Motor neuron (in vitro differentiated cells): ENCODE measurements at places on chromosomes 5 and 9. TPM values are rescaled to one million over a fixed set of nuclear protein-coding genes. Genes with fewer than 3 reads are reported as not detected.

DNA sequence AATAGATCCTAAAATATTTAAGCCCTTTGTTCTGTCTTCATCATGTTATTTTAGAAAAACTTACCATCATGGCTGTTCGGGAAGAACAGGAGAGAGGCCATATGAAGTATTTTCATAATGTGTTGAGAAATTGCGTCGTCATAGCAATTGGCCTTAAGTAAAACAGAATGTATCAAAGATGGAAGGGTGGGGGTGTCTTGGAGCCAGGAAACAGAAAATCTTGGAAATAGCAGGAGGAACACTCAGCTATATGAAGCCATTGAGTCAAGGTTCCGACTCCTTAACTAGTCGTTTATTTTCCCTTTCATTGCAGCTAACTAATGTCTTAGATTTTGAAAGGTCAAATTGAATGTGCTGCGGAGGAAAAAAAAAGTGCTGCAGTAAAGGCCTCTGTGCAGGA, 1.3 kb downstream of the SPTAN1 start:
- ATAC-seq, result no peak

DNA sequence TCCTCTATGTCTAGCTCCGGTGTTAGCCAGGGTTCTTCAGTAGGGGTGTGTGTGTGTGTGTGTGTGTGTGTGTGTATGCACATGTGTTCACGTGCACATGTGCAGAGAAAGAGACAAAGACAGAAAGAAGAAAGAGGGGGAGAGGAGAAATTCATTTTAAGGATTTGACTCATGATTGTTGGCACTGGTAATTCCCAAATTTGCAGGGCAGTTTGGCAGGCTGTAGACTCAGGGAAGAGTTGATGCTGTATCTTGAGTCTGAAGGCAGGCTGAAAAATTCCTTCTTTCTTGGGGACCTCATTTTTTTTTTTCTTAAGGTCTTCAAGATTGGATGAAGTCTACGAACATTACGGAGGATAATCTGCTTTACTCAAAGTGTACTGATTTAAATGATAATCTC, 335.7 kb downstream of the NSG2 start:
- no peak for ATAC-seq

DNA sequence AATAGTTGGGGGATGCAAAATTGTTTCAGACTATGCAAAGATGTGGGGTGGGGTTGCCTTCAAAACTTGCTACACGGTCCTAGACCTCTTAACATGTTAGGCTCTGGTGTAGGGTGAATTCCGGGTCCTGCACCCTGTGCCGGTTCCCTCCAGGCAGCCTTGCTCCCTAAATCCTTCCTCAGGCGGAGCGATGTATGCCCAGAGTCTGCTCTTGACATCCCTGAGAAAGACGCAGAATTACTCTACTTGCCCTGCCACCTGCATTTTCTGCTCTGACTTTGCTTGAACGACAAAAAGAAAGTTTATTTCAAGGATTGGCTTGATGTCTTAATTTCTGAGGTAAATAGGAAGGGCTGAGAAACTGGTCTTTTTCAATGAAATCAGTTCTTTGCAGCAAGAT, 691 bp downstream of the THBS4 start:
- ATAC-seq, result no peak

GRCh38 chr5:60492958-60493357, 207.0 kb downstream of the DEPDC1B start:
- no peak for ATAC-seq

GRCh38 chr9:35774907-35775635, 16.3 kb upstream of the NPR2 start:
- no peak for ATAC-seq

DNA sequence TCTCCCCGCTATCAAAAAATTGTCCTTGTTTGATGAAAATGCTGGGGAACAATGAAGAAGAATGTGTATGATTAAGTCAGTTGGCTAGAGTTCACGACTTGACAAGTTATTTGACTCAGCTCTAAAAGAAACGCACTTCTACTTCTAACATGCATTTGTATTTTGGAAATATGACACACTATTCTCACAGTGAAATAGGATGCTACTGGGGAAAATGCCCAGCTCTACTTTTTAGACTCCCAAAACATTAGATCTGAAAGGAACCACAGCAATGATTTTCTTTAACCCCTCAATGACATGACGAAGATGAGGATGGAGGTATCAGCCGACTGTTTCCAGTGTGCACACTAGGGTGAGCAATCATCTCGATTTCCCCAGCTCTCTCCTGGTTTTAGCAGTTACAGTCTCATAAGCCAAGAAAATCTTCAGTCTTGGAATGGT, 83.6 kb upstream of the PCSK1 start:
- no peak for ATAC-seq

Gene PLK2
- total RNA-seq, result 49.0 and 54.4 TPM in 2 replicates

GRCh38 chr9:33189331-33189791, 22.2 kb upstream of the B4GALT1 start:
- no peak for ATAC-seq

Gene FAM170A
- total RNA-seq, result not detected in 2 replicates

Gene FAM163B
- 1.3 and 1.9 TPM in 2 replicates for total RNA-seq

Gene DNAI1
- 11.5 and 22.5 TPM in 2 replicates for total RNA-seq

GRCh38 chr5:120372899-120373298, 91.2 kb upstream of the PRR16 start:
- ATAC-seq, result no peak

Gene LRRTM2
- 19.5 and 23.4 TPM in 2 replicates for total RNA-seq

GRCh38 chr9:94760660-94761059, 34.2 kb downstream of the AOPEP start:
- peak; percentile 37 for ATAC-seq

- ATAC-seq, result no peak
These were observed 21.0 kb upstream of the HEMGN start for GRCh38 chr9:97958812-97959511.

GRCh38 chr5:135488727-135489465, 36.7 kb upstream of the TIFAB start:
- ATAC-seq, result peak; percentile 83

Gene SPAG8
- 21.9 and 36.1 TPM in 2 replicates for total RNA-seq

Gene PHYHD1
- total RNA-seq, result 0.81 and 1.8 TPM in 2 replicates

- peak; percentile 58 for ATAC-seq
These were observed 13.9 kb upstream of the OSMR start for GRCh38 chr5:38831909-38832308.

DNA sequence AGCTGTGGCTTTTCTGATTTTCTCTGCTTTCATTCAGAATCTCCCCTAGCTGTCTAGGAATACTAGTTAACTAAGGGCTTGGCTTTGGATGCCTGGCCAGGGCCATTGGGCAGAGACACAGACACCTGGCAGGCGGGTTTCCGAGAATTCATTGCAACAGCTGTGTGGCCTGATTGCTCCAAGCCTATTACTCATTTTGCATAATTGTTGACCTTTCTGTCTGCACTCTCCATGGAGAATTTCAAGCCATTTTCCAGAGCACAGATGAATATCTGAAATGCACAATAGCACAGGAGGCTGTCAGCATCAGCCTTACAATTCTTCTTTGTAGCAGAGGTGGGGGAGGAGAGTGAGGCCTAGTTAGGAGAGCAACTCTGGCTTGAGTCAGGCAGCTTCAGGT, 310.5 kb downstream of the DMAC1 start:
- peak; percentile 61 for ATAC-seq
